H7 (cell line): ENCODE measurements at places on chromosomes 6 and 20.
A peak's percentile ranks its signal among the peaks of the same experiment; 100 is the strongest.

DNA sequence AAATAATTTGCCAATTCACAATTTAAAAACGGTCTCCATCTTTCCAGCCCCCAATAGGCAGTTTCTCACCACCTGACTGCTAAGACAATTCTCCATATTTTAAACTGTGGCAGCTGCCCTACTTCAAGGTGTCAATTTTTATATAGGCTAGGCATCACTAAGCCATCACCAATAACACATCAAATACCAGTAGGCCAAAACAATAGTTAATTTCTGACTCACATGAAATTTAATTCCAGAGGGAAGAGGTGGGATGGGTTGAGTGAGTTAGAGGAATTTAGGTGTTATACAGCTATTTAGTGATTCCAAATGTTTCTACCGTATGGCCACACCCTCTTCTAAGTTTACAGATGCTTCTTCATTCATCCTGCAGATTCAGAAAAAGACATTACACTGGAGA is 49.9 kb downstream of the GFRAL start:
- no peak for DNase-seq

DNA sequence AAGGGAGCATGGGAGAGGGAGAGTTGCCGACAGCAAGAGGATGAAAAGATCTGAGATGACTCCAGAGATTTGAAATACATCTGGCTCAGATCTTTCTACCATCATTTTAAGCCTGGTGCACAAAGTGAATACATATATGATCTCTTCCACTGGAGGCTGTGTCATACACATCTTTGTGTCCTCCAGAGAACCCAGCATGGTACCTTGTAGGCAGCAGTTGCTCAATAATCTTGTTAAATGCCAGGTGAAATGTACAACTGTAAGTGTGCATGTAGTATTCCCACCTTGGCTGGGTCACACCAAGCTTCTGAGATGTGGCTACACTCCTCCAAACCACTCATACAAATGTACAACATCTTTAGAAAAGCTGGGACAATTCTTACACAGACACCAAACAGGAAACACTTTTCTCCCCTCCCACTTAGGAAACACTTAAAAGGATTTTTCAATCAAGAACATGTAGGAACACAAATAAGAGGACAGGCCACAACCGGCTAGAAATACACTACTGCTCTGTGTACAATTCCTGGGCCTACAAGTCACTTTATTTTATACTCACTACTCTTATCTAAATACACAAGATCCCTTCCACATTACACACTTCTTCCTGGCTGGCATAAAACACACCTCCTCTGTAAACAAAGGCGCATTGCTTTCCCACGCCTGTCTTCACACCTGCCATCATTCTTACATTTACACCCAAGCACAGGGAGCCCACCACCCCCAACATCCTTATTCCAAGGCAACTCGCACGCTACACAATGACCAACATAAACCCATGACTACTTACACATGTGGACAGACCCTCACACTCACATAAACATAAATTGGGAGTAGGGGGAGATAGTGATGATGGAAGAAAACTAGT is 3.8 kb upstream of the IER3 start:
- DNase-seq: no peak

DNA sequence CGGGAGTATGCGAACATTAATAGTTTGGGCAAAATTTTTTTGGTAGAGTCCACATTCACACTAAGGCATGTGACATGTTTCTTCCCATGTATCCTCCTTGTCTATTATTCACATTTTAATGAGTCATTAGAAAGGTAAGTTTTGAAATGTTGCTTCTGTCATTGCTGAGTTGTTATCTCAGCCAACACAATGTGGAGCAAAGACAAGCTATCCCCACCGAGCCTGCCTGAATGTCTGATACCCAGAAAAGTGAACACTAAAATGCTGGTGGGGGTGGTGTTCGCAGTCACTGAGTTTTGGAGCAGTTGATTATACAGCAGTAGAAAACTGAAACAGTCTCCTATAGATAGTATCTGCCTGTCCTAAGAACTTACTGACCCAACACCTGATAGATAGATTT is 68.3 kb upstream of the ASF1A start:
- DNase-seq: no peak

DNA sequence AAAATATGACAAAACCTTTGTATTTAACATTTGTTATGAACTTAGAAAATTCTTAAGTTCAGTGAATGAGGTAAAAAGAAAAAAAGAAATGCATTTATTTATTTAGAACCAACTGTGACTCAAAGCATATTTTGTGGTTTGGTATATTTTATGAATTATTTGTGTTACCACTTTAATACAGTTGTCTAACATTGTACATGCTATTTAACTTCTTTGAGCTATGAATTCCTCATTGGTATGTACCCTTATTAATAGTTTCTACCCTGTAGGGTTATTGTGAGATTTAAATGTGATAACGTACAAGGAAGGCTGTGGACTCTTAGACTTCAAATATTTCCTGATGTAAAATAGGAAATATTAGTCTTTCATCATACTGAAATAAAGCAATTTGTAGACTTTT is 162.6 kb downstream of the MMUT start:
- DNase-seq: no peak

DNA sequence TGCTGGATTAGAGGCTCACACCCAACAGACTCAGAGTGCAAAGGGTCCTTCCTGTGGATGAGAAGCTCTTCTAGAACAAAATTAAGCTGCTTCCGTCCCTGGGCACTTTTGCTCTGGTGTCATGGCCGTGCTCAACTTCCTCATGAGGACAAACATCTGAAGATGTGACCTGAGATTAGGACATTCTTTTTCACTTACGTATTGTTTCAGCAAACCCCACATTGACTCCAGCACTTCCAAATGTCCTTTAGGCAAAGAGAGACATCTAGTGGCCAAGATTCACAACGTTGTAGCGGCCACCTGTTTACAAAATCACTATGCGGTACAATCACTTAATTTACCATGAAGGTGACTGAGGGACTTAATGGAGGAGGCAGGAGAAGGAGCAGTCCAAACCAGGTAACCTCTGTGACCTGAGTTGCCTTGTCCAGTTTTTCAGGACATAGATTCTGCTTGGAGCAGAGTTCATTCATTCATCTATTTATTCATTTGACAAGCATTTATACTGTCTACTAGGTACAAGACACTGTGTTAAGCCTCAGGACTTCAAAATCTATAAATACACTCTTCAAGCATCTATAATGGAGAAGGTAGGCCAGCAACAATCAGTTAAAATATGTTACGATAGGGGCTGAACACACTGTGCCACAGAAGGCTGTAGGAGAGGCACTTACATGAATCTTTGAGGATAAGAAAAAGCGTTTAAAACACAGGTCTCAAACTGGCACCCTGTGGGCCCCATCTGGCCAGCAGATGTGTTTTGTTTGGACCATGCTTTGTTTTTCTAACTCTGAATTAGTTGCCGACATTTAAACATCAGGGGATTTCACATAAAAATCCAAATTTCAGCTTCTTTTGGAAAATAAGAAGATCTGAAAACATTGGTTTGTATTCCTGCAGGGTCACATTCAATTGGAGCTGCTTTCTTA is 5.6 kb upstream of the ADGRF1 start:
- DNase-seq: peak; percentile 30

- peak; percentile 65 for DNase-seq
Measured at GRCh38 chr6:84773133-84773430, 8.7 kb upstream of the TBX18 start.

- no peak for DNase-seq
Measured at GRCh38 chr6:127841811-127842210, 59.0 kb downstream of the THEMIS start.

DNA sequence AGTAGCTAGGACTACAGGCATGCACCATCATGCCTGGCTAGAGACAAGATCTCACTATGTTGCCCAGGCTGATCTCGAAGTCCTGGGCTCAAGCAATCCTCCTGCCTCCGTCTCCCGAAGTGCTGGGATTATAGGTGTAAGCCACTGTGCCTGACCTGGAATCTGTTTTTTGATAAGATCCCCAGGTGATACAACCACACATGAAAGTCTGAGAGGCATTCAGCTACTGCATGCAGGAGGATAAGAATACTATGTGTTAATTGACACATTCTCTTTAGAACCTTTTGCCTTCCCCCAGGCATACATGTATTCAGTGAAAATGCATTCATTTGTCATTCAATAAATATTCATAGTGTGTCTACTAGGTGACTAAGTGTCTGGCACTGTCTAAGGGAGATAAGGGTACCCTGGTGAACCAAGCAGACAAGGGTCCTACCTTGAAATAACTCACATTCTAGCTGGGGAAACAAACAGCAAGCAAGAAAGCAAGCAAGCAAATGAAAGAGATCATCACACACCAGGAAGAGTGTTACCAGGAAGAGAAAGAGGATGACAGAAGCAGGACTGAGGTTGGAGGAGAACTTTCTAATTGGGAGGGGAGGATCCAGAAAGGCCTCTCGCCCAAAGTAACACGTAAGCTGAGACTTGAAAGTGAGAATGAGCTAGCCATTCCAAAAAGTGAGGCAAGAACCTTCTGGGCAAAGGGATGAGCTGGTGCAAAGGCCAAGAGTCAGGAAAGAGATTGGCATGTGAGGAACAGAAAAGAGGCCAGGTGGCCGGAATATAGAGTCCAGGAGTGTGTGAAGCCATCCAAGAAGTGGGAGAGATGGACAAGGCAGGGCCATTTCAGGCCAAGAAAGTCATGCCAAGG is 6.5 kb downstream of the GFOD1 start:
- no peak for DNase-seq

DNA sequence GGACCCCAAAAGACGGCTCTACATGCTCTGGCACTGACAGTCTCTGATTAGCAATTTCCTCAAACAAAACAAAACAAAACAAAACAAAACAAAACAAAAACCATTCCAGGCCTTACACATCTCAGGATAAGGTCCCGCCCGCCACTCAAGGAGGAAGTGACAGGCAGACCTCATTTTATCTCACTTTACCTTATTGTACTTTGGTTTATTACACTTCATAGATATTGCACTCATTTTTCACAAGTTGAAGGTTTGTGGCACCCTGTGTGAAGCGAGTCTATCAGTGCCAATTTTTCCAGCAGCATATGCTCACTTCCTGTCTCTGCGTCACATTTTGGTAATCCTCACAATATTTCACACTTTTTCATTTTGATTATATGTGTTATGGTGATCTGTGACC is 15.2 kb downstream of the ZBP1 start:
- no peak for DNase-seq

- no peak for DNase-seq
Measured at GRCh38 chr6:120354452-120355098, 979.7 kb downstream of the TBC1D32 start.

DNA sequence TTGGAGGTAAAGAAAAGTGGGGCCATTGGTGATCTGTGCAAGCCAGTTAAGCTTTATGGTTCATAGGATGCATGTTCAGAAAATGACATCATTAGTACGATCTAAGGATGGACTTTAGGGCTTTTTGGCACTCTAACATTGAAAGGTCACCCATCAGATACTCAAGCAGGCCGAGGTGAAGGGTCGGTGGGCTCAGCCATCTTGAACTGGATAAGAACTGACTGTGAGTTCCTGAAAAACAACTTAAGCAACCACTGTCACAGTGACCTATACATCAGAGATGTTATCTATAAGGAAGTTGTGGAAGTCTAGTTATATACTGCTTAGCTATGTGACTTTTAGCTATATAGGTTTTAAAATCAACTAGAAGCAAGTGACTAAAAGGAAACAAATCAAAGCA is 13.0 kb upstream of the ITCH start:
- DNase-seq: no peak

- DNase-seq: no peak
Measured at GRCh38 chr6:36232172-36232571, 35.6 kb downstream of the BRPF3 start.

- no peak for DNase-seq
Measured at GRCh38 chr6:48912503-48912902, 550.5 kb downstream of the MMUT start.

DNA sequence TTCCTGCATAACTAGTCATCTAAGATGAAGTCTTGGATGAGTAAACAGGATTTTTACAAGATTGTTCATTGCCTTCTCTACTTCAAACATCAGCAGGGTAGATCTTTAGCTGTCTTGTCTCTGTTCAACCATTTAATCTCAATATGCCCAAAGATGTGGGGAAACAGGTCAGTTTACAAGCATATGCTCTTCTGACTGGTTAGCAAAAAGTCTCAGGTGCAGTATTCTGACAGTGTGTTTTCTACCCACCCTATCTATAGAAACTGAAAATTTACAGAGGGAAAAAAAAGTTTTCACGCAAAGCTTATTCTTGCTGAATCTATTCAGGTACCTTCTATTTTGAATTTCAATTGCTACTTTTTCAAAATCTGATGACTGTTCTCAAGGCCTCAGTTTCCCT is 29.0 kb downstream of the MAP3K5 start:
- no peak for DNase-seq

DNA sequence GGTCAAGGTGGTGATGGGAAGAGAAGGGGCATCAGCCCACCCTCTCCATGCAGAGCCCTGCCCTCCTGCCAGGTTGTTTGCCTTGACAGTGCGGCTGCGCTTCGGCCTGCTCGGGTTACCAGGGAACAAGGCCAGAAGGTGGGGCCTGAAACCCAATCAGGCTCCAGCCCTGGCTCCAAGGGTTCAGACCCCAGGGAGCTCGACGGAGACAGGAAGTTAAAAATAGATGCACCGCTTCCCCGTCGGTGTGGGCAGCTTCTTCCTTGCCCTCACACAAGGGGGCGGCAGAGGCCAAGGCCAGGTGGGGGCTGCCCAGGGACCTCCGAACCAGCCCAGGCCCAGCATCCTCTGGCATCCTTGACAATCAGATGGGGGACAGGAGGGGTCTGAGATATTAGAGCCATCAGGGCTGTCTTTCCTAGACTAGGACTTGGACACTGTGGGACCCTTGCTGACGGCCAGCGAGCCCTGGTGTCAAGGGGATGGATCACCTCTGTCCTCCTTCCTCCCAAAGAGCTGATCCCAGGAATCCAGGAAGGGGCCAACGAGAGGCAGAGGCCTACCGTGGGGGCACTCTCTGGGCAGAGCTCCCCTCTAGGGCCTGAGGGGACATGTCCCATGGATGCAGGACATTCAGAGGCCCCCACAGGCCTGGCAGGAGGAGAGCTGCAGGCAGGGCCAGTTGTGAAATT is 65.2 kb downstream of the RIPOR3 start:
- peak; percentile 96 for DNase-seq

GRCh38 chr6:144993870-144994269 is 708.7 kb downstream of the UTRN start:
- no peak for DNase-seq

- DNase-seq: no peak
Measured at GRCh38 chr20:11807054-11808048, 110.3 kb upstream of the BTBD3 start.

- no peak for DNase-seq
Measured at GRCh38 chr6:105769987-105770386, 316.1 kb upstream of the PRDM1 start.

DNA sequence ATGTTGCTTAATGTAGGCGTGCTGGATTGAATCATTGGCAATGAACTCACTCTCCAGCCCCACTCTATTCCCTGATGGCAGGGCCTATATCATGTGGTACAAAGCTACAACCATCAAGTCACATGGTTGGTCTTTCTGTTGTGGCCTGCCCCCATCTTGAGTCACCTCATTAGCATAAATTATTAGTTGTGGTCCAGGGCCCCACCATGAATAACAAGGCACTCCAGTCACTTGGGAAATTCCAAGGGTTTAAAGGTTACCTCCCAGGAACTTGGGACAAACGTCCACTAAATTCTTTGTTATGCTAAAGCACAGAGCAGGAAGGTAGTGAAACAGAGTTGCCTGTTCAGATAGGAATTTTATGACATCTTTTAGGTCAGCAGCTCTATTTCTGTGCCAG is 193.7 kb downstream of the SLC35F1 start:
- DNase-seq: no peak
